Activated CD8-positive, alpha-beta memory T cell treated with anti-CD3 and anti-CD28 coated beads, Interleukin-2, amount 10 ng/mL, durations not matched to agents 7 days and 5 days (primary cell): ENCODE measurements at places on chromosomes 3 and 15. TPM values are rescaled to one million over a fixed set of nuclear protein-coding genes. Genes with fewer than 3 reads are reported as not detected.

GPR171 gene
- total RNA-seq = 218 TPM

PRR20G gene
- not detected for total RNA-seq

GOLGA6L7 gene
- total RNA-seq = not detected

DNA sequence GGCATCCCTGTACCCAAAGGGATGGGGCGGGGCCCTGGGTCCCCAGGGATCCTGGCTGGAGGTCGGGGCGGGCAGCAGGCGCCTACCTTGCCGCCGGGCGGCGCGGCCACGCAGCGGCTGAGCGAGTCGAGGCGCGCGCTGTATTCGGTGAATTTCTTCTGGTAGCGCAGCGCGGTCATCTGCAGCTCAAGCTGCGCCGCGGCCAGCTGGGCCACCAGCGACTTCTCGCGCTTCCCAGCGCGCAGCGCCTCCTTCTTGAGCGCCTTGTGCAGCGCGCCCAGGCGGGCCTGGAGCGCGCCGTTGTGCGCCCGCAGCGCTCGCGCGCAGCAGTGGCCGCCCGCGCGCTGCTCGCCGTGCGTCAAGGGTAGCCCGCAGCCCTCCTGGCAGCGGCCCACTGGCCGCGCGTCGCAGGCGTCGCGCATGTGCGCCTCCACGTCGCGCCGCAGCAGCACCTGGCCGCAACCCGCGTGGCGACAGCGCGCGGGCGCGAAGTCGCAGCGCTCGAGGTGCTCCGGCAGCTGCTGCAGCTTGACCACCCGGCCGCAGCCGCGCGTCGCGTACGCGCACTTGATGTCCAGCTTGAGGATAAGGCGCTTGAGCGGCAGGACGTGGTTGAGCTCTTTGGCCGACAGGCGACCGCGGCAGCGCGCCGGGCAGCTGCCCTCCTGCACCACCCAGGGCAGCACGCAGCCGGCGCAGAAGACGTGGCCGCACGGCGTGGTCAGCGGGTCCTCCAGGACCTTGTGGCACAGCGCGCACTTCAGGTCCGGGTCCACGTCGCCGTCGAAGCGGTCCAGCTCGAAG lies 522 bp downstream of the PDZRN3 start:
- no peak for DNase-seq

DNA sequence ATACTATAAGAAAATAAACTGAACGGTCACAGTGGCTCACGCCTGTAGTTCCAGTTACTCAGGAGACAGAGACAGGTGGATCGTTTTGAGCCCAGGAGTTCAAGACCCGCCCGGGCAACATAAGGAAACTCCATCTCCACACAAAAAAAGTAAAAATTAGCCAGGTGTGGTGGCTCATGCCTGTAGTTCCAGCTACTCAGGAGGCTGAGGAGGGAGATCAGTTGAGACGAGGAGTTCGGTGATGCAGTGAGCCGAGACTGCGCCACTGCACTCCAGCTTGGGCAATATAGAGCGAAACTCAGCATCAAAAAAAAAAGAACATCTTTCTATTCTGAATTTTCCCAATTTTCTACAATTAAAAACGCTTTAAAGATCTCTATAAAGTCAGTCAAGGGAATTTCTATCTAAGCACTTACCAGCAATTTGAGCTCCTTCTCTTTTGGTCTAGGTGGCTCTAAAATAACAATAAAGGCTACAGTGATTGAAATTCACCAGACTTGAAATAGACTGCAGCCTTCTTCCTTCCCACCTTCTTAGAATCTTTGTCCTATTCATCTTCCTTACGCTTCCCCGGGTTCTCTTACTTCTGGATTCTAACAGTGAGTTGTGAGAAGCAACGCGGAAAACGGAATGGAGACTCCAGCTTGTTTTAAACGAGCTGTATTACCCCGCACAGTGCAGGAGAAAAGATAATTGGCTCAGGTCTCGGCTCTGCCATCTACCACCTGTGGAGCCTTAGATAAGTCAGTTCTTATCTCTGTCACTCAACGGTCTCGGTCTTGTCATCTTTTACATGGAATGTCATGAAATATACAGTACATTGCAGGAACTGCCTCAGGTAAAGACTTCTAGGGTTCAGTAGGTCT lies 812 bp upstream of the SEC62 start:
- no peak for DNase-seq

DNA sequence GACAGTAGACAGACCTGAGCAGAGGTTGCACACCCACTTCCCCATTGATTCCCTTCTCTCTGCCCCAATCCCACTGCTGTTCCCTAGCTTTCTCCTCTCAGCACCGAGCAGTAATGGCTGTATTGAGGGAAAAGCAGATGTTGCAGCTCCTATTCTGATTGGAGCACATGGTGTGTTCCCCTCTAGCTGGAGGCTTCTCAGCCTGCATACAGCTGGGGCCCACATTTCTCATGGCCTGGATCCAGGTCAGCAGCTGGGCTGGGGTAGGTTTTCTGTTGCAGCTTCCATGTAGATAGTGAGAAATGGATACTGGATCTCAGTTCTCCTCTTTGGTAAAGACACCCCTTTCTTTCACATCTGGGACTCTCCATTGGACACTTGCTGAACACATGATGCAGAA lies 50.1 kb downstream of the RYR3 start:
- DNase-seq = no peak
